ENCODE measurements at places on chromosomes 11 and 22. TPM values are rescaled to one million over a fixed set of nuclear protein-coding genes. Genes with fewer than 3 reads are reported as not detected.
A peak's percentile ranks its signal among the peaks of the same experiment; 100 is the strongest.

- peak; percentile 72 for DNase-seq
Measured at GRCh38 chr22:37781434-37782059, 26.2 kb upstream of the GCAT start.

- DNase-seq: no peak
Measured at GRCh38 chr22:43821606-43822425, 9.7 kb upstream of the EFCAB6 start.

GRCh38 chr11:77410076-77410827 is 63.6 kb downstream of the PAK1 start:
- DNase-seq: peak; percentile 63

DNA sequence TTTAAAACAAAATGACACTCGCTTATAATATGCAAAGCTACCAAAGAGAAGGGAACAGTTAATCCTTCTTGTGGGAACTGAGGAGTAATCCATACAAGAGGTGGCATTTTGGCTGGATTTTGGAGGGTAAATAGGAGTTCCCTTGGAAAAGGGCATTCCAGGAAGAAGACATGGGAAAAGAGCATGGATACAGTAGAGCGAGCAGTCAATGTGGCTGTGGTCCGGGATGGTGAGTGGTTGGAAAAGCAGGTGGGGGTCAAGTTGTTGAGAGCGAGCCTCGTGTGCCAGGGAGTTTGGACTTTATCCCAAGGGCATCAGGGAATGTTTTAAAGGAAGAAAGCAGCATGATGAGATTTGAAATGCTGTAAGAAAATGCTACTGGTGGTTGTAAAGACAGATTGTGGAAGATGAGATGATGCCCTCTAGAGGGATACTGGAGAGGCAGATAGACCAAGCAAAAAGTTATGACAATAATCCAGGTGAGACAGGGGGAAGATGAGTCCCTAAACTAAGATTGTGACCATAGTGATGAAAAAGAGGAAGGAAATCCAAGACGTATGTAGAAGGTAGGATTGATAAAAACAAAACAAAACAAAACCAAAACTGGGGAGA is 3.8 kb upstream of the MMP7 start:
- no peak for DNase-seq

- no peak for DNase-seq
Measured at GRCh38 chr22:47048123-47049077, 285.9 kb downstream of the TBC1D22A start.

B3GAT1 gene
- total RNA-seq: 4.0 TPM

DEUP1 gene
- not detected for total RNA-seq
